Activated T-helper 2 cell treated with anti-CD3 and anti-CD28 coated beads, Interferon-gamma antibody, Interleukin-2, Interleukin-4, amounts not matched to agents 10 μg/mL and 5 μg/mL and 100 μg/mL, durations not matched to agents 14 hours and 24 hours and 36 hours (primary cell): ENCODE measurements at places on chromosomes 7 and 10.
A peak's percentile ranks its signal among the peaks of the same experiment; 100 is the strongest.

GRCh38 chr7:152867502-152867874 lies 107.9 kb downstream of the ACTR3B start:
- DNase-seq: no peak

DNA sequence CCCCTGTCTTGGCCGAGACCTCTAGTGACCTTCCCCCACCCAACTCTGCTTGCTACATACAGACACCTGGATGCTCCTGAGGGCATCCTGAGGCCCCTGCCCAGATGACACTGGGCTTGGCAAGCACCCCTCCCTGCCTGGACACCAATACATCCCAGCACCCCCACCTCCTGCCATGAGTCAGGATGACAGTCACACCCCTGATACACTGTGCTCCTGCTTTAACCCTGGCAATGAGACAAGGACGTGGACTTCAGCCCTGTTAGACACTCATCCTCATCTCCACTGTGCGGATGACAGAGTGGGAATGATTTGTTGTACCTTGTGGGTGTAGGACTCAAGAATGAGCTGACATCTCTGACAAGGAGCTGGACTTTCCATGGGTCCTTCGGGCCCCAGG lies 186.3 kb upstream of the ADCY1 start:
- DNase-seq: no peak

GRCh38 chr10:19956516-19957032 lies 140.3 kb downstream of the PLXDC2 start:
- no peak for DNase-seq

- no peak for DNase-seq
Observed at GRCh38 chr7:92276460-92276864, 30.7 kb downstream of the ANKIB1 start.

- peak; percentile 59 for DNase-seq
Observed at GRCh38 chr10:14659626-14660196, 115.0 kb downstream of the FAM107B start.

DNA sequence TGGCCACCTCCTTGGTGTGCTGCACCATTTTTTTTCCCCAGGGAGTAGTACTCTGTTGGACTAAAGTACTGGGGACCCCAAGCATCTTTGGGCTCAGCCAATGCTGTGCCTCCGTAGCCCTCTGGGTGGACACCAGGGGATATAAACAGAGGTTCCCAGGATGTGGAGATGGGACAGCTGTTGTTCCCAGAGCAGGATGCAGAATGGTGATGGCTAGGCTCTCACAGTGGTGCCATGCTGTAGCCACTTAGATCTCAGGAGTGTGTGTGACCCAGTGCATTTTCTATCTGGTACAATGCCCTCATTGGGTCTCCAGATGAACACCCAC lies 50.9 kb upstream of the SCIN start:
- DNase-seq: no peak

DNA sequence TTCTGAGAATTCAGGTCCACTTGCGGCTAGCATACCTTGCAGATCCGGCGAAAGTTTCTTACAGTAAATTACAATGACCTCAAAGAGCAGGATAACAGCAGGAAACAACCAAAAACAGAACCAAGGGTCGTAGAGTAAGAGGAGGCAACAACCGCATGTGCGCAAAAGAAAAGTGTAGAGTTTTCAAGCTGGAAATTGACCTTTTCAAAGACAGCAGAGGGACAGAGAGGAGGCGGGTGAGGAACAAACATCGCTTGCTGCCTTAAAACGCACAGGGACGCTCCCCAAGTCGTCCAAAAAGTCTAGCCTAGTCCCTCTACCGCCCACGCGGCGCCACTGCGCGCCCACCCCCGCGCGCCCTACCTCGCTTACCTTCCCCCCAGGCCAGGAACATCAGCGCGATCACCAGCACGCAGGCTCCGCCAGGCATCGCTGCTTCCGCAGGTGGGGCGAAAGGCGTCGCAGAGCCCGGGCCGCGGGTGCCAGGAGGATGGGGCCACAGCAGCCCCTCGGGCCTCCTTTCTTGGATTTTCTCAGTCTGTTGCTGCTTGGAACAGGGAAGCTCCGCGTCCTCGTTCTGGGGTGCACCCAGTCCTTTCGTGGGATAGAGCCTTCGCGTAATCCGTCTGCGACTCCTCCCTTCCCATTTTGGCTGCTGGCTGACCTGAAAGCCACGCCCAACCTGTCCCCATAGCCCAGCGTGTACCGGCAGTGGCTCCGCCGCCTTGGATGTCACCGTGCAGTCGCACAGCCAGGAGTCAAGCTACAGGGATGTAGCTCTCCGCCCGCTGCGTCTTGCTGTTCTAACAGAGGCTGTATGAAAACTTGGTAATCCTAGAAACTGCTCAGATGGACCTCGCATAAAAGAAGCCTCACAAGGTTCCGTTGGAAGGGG lies at the start of gene VWDE:
Gene VWDE (minus strand): TSS at position 579 of the 895 bp plus-strand sequence. CDS start 149 bp downstream, at position 430.
- peak; percentile 52 for DNase-seq

GRCh38 chr7:134450294-134451000 lies 8.5 kb downstream of the AKR1B1 start:
- no peak for DNase-seq

- DNase-seq: no peak
Observed at GRCh38 chr10:124943301-124944092, 1.6 kb downstream of the ZRANB1 start.

GRCh38 chr10:30827531-30828120 lies 198.1 kb upstream of the LYZL2 start:
- DNase-seq: no peak

DNA sequence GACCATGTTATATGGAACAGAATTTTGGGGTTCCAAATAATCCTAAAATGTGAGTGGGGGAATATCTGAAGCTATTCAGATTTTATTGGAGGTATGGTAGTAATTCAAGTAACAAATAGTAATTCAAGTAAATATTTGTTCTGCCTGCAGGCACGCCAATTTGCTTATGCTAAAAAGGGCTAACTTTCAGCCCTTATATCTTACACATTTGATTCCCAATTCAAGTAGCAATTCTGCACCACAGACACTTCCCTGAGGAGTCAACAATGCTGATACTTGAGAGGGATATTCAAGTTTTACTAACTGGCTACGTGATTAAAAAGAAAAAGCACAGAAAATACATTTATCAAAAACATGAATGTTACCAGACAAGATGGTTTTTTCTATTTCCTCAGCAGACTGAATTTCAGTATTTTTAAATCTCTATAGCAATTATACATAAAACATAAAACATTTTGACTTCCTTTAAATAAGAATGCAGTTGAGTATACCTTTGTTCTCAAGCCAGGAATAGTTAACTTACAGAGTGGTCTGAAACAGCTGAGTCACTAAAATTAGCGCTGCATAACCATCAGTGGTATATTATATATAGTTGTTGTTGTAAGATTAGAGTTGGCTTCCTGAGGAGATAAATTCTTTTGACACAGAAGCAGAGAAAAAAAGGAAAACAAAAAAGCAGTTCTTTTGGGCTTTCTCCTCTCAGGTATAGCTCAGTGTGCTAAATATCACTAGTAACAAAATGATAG lies 33.9 kb downstream of the MTPN start:
- DNase-seq: no peak

DNA sequence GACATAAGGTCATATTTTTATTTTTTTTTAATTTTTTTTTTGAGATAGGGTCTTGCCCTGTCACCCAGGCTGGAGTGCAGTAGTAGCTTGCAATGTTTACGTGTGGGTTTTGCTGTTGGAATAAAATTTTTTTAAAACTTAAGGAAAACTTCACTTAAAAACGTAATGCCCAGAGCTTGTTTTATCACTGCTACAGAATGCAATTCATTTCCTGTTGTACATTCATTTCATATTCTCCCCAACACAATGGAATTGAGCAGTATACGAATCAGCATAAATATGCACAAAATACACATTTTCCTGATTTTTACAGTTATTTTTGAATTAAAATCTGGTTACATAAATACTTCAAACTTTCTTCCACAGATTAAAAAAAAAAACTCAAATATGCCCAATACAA lies 40.3 kb downstream of the RSU1 start:
- no peak for DNase-seq

- DNase-seq: no peak
Observed at GRCh38 chr7:74240482-74240881, 13.7 kb downstream of the RFC2 start.

- no peak for DNase-seq
Observed at GRCh38 chr10:83425306-83425705, 714.0 kb upstream of the GHITM start.

- DNase-seq: no peak
Observed at GRCh38 chr7:29945259-29945809, 44.3 kb downstream of the SCRN1 start.

DNA sequence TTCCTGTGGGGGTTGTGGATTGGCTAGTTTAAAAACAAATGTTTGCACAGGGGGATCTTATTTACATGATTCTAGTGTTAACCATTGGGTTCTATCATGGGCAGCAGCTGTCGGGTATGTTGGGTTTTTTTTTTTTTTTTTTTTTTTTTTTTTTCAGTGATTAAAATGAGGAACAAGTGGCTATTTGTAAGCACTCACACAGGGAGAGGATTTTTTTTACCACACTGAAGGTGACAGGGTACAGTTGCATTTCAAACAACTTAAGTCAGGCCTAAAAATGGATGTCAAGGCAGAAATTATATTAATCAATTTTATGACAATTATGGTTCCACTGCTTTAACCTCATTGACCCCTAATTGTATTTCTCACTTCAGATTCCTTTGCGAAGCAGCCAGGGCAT lies 92.8 kb downstream of the CD36 start:
- DNase-seq: no peak

GRCh38 chr10:86871563-86872183 lies 85.7 kb downstream of the MMRN2 start:
- no peak for DNase-seq

GRCh38 chr10:5266351-5266750 lies 69.7 kb downstream of the AKR1C4 start:
- DNase-seq: no peak

DNA sequence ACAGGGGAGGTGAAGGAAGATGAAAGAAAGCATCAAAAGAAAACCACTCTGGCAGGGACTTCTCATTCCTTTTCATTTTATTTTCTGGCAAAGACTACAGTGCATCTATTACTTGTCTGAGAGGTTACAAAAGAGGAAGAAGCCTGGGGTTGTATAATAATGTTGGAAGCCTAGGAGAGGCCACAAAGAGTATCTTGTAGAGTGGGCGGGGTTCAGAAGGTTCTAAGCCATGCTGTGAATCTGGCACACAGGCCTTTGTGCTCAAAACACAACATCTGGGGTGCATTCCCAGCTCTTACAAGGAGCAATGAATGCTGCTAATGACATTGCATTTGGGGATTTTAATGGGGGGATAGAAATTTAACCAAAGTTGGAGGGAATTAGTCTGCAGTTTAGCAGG lies 49.4 kb downstream of the MRPL32 start:
- no peak for DNase-seq

- DNase-seq: no peak
Observed at GRCh38 chr7:151060113-151060415, 675 bp downstream of the SLC4A2 start.

DNA sequence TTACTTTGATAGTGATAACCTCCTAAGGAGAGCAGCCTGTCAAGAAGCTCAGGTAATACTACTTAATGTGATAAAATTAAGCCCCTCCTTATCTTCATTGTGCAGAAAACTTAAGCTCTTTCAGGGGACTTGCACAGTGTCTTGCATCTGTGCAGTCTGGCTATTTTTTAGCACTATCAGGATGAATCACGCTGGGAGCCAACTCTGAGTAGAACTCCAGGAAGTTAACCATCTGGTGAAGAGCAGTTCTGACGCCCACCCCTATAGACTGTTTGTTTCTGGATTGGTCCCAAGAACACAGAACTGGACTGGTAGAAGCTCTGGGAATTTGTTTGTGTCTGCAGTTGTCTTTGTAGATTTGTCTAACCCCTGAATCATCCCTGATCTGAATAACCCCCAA lies 41.9 kb downstream of the AGK start:
- DNase-seq: no peak

DNA sequence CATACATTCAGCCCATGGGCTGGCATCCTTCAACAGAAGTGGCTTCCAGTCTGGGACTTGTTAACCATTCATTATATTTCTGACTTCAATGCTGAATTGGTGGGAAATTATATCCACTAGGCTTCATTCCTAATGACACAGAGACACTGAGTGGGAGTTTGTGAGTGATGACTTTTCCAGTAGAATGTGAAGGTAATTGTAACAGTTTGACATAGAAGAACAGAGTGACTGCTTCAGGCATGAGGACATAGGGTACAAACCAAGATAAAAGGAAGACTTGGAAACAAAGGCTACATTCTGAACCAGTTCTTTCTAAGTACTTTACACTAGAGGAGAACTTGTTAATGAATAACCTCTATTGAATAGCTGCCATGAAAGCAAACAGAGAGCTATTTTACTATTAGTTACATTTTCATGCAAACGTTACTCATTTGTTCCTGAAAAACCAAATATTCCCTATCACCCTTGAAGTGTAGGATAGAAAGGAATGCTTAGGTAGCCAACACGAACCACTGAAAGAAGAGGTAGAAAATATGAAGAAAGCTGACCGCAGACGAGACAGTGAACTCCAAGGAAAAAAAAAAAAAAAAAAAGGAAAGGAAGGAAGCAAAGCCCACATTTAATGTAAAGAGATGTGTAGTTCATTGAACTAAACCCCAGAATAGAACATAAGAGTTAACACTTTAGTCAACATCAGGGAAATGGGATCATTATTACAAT lies 237.0 kb upstream of the SEMA3C start:
- no peak for DNase-seq

DNA sequence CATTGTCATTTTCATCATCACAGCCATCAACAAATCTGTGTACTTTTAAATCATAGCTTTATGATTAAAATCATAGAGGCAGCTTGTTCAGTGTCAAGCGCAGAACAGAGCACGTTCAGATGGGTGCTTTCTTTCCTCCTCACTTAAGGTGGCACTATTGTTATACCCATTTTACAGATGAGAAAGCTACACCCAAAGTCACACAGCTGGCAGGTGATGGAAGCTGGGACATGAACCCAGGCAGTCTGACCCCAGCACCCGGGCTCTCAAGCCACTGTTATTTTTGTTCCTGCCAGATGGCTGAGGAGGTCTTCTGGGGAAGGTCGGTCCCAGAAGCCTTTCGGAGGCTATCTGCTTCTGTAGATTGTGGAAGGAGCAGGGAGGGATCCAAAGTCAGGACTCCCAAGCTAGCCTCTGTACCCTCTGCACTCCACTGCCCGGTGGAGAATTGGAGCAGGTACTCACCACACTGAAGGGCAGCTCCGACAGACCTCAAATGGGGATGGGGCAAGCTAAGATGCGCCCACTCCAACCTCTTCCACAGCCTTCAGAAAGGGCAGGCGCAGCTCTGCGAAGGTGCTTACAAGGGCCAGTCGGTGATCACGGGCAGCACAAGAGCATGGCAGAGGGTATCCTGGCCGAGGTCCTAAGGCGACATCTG lies 610 bp downstream of the AVPI1 start:
- no peak for DNase-seq

- no peak for DNase-seq
Observed at GRCh38 chr10:60646966-60647796, 131.1 kb upstream of the CDK1 start.

DNA sequence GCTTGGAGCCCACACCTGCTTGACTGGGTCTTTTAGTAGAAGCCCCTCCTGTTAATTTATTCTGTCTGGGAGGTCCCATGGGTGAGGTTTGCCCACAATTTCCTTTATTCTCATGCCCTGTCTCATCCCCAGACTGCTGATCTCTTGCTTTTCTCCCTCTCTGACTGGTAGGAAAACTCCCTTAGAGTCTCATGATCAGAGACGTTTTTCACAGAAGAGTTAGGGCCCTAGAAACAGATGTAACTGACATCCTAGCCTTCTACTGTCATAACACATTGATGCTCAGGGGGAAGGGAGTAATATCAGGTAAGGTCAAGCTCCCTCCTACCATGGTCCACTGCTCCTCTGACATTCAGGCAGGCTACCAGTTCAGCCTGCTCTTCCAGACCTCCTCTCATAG lies 43.7 kb upstream of the WASL start:
- DNase-seq: no peak
